ENCODE measurements at places on chromosomes 1 and 21.

- no peak for DNase-seq
These were observed 6.8 kb downstream of the KCNJ10 start for GRCh38 chr1:160063176-160063575.

DNA sequence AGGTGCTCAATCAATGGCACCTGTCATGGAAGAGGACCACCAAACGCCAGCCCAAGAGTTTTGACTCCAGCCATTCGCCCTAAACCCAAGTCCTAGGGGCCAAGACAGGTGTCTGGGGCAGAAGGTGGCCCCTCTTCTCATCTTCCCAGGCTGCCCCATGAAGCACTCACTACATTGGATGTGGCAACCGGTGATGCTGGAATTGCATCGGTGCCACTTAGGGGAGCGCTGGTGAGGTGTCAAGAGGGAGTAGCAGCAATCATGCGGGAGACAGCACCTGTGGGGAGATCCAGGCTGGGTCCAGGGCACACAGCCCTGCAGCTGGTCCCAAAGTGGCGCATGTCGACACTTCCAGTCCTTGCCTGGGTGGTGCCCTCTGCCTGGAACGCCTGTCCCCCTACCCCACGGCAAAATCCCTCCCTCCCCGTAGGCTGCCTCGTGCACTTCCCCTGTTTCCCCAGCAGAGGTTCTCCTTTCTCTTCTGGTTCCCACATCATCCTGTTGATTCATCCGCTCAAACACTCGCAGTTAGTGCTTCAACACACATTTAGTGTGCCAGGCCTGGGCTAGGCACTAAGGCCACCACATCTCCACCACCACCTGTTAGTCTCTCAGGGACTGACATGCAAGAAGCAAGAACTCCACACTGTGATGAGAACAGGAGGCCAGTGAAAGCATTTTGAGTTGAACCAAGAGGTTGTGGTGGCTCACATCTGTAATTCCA lies 18.5 kb downstream of the PLA2G2D start:
- peak; percentile 76 for DNase-seq

GRCh38 chr1:9653210-9653490 lies 1.6 kb downstream of the PIK3CD start:
- peak; percentile 24 for DNase-seq

- DNase-seq, result no peak
These were observed 20.7 kb downstream of the FOXO6 start for GRCh38 chr1:41381692-41382479.

- DNase-seq, result no peak
These were observed 122.8 kb upstream of the PAXBP1 start for GRCh38 chr21:32894321-32894720.

- no peak for DNase-seq
These were observed 18.9 kb downstream of the KPNA6 start for GRCh38 chr1:32126770-32127169.

- DNase-seq, result peak; percentile 90
These were observed 73.8 kb downstream of the BCAR3 start for GRCh38 chr1:93607814-93608186.

DNA sequence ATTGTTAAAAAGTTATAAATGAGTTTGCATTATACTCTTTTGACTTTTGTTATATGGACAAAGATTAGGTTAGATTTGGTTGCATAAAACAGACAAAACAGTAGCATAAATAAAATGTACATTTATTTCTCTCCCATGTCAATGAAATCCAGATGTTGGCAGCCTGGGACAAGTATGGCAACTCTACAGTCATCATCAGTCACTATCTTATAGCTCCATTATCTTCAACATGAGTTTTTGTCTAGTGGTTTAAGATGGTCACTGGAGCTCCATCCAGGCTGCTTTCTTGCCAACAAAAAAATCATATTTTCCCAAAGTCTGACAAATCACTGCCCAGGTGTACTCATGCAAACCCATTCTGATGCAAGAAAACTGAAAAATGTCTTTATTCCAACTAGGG lies 83.8 kb downstream of the CD58 start:
- no peak for DNase-seq

DNA sequence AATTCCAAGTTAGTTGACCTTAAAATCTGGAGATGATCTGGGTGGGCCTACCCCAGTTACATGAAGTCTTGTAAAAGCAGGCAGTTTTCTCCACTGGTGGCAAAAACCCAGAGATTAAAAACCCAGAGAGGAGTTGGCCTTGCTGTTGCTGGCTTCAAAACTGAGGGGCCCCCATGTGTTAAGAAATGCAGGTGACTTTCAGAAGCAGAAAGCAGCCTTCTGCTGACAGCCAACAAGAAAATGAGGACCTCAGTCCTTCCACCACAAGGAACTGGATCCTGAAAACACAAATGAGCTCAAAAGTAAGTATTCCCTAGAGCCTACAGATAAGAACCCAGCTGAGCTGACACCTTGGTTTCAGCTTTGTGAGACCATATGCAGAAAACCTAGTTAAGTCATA lies 343.7 kb upstream of the ZRANB2 start:
- no peak for DNase-seq

GRCh38 chr1:6614929-6615785 lies 1.6 kb downstream of the PHF13 start:
- DNase-seq, result no peak

DNA sequence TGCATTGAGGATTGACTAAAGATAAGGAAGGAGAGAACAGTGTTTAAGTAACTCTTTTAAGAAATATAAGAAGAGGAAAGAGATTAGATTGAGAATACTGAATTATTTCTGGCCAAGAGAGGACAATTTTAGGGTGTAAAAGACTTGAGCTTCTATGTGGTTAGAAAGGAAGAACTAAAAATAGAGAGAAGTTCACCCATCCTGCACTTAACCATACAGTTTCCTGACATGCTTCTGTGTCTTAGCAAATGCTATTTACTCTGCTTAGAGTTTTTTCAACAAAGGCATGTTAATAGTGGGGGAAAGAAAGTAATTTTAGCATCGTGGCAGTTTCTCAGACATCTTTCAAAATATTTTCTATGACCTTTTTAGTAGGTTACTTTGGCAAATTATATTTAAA lies 122.8 kb upstream of the GPR52 start:
- no peak for DNase-seq

DNA sequence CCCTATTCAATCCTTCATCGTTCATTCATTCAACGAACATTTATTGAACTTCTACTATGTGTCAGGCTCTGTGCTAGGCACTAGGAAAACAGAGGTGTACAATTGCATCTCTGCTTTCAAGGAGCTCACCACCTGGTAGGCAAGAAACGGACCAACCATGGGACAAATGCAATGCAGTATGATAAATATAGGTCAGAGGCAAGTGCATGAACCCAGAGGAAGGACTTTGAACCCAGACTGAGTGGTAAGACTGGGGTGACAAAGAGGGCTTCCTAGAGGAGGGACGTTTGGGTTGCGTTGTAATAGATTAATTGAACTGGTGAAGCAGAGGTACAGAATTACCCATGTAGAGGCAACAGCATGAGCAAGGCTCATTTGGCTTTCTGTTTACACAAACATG lies 16.4 kb downstream of the CD2 start:
- DNase-seq, result peak; percentile 59

DNA sequence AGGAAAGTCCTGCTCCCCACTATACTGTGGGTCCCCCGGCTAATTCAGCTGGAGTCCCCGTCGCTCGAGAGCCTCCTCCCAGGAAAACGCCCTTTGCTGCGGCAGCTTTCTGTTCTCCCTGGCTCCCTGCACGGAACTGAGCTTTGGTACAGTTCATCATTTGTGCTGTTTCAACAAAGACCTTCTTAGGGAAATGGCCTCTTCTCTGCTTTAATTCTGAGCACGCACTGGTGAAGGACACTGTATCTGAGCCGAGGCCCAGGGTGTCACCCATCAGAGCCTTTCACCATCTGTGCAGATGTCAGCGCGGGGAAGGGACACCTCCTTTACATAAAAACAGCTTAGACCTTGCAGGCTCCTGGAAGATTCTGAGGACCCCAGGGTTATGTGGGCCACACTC lies 13.5 kb upstream of the PEX10 start:
- no peak for DNase-seq

DNA sequence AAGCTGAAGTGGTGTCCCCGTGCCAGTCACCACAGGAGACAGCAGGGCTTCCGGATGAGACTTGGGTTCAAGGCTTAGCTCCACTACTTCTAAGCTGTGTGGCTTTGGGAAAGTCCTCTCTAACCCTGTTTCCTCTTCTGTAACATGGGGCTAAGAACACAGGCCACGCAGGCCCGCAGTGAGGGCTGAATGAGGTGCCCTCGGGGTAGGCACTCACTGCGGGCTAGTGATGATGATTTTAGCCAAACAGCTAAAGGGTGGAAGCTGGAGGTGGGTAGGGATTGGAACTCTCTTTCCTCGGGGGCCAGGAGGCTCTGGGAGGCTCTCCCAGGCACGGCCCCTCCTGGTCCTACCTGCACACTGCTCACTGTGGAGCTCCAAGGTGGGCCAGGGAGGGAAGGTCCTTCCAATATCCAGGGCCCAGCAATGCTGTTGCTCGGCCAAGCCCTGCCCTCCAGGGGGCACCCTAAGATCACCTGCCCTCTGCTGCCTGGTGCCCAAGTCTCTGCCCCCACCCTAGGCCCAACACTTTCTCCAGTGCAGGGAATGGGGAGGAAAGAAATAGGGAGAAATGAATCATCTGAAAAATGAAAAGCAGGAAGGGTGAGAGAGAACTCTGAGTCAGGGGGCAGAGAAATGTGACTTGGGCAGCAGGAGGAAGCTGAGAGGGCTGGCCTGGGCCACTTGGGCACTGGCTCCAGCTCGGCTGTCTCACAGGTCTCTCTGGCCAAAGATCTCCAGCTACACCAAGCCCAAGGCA lies 19.2 kb upstream of the EVA1B start:
- DNase-seq, result peak; percentile 54

DNA sequence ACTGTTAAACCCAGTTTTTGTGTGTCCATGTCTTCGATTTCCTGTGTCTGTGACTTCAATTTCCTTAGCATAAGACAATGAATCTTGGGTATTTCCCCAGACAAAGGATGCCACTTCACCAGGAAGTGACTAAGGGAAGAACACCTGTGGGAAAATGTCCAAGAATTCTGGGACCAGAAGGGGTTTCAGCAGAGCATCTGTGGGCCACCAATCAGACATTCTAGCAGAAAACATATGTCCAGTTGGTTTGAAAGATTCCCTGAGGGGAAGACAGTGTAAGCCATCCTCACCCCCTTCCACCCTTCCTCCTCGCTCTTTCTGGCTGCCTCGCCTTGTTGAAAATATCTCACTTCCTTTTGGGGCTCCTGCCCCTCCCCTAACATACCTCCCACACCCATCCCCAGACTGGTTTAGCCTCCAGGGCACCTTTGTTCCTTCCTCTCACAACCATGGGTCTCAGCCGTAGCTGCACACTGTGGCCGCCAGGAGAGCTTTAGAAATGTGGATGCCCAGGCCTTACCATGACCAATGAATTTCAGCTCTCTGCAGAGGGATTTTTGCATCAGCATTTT lies 25.5 kb upstream of the IFNAR1 start:
- peak; percentile 30 for DNase-seq

DNA sequence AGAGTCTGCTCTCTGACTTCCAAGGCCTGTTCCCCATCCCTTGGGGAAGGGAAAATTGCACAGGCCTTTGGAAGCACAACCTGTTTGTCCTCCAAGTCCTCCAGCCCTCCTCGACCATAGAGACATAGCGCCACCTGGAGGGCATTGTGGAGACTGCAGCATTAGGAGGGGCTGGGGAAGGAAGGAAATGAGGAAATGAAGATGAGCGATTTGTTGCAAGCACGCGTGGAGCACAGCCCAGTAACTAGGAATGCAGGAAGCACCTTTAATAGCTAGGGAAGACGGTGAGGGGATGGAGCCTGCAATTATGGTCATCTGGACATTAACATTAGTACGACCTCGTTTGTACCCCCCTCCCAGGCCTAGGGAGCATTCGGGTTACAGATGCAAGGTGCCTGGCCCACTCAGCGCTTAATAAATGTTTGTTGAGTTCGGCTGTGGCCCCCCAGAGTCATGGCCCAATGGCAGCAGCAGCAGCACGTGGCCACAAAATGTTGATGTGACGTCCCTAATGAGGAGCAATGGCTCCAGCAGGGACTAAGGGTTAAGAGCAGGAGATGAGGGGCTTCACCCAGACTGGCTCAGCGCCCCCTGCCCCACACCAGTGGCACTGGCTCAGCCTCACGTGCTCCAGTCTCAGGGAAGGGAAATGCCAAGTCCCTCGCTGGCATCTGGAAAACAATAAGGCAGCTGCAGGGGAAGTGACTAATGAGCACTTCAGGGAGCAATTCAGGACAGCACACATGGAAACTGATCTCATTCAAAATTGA lies 8.0 kb upstream of the CAMK2N1 start:
- peak; percentile 83 for DNase-seq

GRCh38 chr1:41708332-41708731 lies 210.4 kb downstream of the HIVEP3 start:
- no peak for DNase-seq

DNA sequence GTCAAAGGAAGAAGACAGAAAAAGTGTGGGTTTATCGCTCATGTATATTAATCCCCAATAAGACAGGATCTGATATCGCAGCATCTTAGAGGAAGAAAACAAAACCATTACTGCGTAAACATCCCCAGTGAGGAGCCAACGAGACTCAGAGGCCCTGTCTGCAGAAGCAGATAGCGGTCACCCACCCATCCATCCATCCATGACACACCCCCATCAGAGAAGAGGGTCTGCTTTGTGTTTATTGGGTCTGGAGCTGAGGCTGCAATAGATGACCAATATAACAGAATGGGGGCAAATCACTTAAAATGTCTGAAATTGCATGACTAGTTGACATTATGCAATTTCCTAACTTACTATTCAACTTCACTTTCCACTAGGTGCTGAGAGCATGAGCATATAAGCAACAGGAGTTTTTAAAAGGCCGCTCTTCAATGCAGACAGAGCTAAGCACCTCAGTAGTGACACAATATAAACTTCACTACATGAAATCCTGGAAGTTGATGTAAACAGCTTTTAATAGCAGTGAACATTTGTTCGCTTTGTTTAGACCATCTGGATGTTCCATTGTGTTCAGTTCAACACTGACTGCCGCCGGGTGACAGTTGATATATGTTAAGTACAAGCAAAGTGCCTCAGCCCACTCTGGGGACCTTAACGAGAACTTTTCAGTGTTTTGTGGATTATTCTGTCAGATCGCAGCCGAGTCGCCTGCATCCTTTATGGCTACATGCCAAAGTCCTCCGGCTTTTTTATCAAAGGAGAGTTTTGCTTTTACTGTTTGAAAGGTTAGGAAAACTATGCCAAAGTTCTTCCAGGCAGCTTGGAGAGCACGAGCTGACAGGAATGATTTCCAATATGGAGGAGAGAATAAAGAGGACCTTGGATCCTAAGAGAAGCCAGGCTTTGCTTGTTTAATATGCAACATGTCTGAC lies 167.5 kb downstream of the ZNF281 start:
- DNase-seq, result no peak

- DNase-seq, result no peak
These were observed 477 bp downstream of the SNAP47 start for GRCh38 chr1:227735539-227736285.

- DNase-seq, result no peak
These were observed 106.4 kb downstream of the IFI44 start for GRCh38 chr1:78755986-78756385.

Measured in activated CD4-positive, alpha-beta T cell treated with anti-CD3 and anti-CD28 coated beads, Interleukin-10, Interleukin-2, amounts not matched to agents 100 ng/mL and 50 ng/mL, durations not matched to agents 16 hours and 8 hours (primary cell).